ENCODE measurements at places on chromosomes 2 and 18. TPM values are rescaled to one million over a fixed set of nuclear protein-coding genes. Genes with fewer than 3 reads are reported as not detected.

GPC1 gene
- total RNA-seq: 7.6 TPM

MARS2 gene
- total RNA-seq: 15.0 TPM

ANKRD30BL gene
- total RNA-seq: not detected

ALK gene
- not detected for total RNA-seq

CAVIN2 gene
- total RNA-seq: not detected

MPHOSPH10 gene
- 43.1 TPM for total RNA-seq

TWIST2 gene
- total RNA-seq: not detected

CBLN2 gene
- total RNA-seq: not detected

TM4SF20 gene
- total RNA-seq: not detected

Measured in T-helper 2 cell treated with Interferon-gamma antibody and Interleukin-4, amounts not matched to agents 100 ng/mL and 5 ng/mL, for 36 hours (primary cell).